ENCODE measurements at places on chromosomes 3 and 15.

DNA sequence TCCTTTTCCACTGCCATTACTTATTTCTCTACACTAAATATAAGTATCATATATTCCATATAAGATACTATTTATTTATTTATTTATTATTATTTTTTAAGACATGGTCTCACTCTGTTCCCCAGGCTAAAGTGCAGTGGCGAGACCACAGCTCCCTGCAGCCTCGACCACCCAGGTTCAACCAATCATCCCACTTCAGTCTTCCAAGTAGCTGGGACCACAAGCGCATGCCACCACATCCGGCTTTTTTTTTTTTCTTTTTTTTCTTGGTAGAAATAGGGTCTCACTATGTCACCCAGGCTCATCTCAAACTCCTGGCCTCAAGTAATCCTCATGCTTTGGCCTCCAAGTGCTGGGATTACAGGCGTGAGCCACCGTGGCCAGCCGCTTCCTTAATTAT is 56.6 kb downstream of the TP53BP1 start:
- DNase-seq, result no peak

GRCh38 chr15:58433597-58434333 is 2.0 kb downstream of the LIPC start:
- no peak for DNase-seq

- DNase-seq, result no peak
Observed at GRCh38 chr15:99209326-99209725, 40.1 kb downstream of the TTC23 start.

DNA sequence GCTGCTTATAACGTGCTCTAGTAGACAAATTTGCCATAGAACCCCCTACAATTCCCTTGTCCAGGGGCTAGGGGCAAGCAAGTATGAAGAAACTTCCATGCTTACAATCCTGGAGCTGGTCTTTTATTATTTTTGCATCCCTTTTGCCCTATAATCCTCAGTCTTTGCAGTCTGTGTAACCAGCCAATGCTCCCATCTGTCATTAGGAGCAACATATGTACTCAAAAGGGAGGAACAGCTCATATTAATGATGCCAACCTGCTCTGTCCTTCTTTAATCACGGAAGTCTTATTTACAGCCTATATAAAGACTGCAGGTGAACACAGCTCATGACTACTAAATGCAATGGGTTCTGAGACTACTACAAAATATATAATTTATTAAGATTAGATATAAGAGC is 263.3 kb downstream of the ZIC1 start:
- DNase-seq, result no peak

- DNase-seq, result no peak
Observed at GRCh38 chr3:158267015-158267414, 157.1 kb downstream of the RSRC1 start.

DNA sequence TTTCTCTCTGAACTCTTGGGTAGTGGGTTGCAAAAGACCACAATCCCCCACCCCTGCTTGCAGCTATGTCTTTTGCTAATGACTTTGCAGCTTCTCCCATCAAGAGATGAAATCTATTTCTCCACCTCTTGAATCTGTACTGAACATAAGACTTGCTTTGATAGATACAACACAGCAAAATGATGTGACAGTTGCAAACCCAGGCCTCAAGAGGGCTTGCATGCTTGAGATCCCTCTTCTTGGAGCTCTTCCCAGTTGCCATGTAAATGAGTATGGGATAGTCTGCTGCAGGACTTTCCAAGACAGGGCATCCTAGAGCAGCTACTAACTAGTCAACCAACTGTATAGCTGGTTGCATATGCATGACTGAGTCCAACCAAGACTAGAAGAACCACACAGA is 783.6 kb downstream of the PDCD6IP start:
- peak; percentile 78 for DNase-seq

GRCh38 chr3:178960181-178960580 is 111.4 kb downstream of the ZMAT3 start:
- DNase-seq, result no peak

DNA sequence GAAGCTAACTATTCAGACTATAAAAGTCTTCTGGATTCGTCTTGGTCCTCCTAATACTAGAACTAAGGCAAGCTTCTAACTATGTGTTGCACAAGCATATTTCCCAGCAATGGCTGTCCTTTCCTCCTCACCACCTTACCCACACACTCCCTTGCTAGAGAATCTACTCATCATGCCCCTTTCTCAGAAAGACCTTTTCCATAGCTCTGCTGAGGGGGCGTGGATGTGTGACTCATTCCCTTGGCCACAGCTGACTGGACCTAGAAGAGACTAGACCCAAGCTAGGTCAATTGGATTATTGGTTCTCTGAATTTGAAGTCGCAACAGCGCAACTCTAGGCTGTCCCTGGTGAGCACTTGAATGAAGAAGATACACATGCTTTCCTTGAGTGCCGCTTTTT is 47.1 kb downstream of the ERC2 start:
- DNase-seq, result no peak

DNA sequence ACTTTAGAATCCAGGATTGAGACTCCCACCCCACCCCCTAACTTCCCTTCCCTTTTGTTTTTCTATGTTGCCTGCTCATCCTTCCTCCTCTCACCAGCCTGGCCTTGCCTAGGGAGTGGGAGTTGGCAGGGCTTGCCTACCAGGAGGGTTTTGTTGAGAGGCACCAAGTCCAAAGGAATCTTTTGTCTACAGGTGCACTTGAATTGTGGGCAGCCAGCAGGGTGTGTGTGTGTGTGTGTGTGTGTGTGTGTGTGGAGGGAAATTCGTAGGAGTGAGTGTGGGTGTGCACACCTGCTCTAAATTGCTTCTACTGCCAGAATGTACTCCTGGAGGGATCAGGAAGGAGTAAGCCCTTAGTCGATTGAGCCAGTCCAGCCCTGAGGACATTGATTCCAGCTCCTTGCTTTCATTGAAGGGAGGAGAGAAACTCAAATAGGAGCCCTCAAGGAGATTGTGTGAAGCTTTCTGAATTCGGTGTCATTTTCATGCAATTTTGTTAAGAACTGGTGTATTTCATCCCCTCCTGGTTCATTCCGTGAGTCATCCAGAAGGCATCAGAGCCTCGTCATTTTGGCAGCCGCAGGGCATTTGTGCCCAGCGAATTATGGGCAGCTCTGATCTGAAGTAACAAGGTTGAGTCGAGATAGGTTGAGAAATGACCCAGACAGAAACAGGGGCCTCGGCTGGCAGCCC is 112.1 kb downstream of the SLCO3A1 start:
- no peak for DNase-seq

- no peak for DNase-seq
Observed at GRCh38 chr3:190790185-190790584, 72.3 kb downstream of the GMNC start.

GRCh38 chr3:195135917-195136316 is 135.0 kb downstream of the XXYLT1 start:
- DNase-seq, result no peak

DNA sequence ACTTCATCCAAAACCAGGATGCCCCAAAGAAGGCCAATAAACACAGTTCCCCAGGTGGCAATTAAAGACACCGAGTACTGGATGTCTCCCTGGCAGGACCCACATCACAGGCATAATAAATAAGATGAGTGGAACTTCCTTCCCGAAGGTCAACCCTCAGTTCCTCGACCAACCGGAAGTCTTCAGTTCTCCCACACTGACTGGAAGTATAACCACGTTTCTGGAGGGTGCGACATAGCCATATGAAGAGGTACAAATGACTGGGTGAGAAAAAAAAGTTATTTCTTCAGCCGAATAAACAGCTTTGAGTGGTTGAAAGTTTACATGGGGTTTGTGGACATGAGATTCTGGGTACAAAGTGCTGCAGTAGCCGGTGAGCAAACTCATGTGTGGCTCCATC is 34.6 kb upstream of the MUC13 start:
- DNase-seq, result no peak

DNA sequence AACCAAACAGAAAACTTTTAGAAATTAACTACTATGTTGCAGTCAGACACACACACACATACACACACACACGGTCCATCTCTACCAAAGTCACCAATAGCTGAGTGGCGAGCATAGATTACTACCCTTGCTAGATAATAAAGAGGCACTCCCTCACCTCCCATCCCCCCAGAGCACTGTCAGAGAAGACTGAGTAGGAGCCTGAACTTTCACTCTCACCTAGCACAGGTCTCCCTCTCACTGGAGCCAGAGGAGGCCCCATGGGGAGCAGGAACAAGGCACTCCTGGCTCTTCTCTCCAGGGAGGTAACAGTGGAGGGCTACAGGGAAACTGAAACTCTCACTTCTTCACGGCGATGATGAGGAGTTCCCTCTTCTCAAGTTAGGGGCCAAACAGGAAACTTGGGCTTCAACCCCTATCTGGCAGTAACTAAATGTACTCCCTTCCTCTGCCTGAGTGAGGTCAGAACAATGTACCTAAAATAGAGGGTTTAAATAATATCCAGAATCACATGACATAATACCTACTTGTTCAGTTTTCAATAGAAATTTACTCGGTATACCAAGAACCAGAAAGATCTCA is 975.3 kb upstream of the GBE1 start:
- DNase-seq, result no peak

DNA sequence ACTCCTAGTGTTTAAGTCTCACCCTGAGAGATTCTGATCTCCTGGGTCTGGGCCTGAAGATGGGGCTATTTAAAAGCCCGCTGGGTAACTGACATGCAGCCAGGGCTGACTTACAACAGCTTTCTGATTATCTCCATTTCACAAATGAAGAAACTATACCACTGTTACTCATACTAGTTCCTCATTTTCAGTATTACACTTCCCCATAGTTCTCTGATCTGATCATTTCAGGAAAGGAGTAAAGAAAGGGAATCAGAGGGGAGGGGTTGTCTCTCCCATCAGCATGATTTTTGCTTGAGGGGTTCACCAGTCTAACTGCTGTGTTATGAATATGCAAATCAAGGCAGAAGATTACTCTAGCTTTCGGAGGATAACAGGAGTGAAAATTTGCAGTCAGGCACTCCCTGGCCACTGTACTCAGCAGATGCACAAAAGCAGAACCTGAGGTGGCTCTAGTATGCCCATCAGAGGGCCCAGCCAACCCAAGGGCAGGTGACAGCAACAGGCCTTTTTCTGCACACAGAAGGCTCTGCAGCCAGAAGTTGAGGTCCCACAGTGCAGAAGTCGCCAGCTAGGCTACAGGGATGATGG is 59.4 kb downstream of the DAPK2 start:
- DNase-seq, result no peak

DNA sequence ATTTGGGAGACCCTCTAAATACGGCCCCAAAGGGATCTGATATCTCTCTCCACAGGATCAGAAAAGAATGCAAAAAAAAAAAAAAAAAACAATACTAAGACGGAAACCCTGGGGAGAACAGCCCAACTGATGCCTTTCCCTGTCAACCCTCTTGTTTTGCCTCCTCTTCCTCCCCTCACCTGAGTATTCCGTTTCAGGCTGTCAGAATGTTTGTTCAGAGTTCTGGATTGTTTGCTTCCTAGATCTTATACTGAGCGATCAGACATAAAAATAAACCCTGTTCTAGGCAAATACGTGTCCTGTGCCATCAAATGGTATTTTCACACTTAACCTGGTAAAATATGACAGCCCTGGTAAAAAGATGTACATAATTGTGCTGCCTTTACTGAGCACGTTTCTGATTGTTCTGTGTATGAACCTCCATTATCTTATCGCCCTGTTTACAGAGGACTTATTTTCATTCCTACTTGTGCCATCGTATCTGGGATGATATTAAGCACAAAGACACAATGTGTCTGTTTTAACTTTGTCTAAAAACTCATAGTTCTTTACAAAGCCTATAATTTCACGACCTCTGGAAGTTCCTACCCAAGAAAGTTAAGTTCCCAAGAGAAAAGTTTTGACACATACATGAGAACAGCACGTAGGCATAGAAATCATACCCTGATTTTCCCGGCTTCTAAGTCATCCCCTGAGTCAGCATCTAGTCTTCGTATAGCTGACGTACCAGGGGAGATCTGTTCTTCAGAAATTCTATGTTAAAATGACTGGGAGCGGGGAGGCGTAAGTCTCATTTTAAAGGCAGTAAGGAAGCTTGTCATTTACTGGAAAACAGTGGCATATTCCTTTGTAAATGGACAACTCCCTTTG is 856 bp downstream of the ZBTB38 start:
- no peak for DNase-seq

DNA sequence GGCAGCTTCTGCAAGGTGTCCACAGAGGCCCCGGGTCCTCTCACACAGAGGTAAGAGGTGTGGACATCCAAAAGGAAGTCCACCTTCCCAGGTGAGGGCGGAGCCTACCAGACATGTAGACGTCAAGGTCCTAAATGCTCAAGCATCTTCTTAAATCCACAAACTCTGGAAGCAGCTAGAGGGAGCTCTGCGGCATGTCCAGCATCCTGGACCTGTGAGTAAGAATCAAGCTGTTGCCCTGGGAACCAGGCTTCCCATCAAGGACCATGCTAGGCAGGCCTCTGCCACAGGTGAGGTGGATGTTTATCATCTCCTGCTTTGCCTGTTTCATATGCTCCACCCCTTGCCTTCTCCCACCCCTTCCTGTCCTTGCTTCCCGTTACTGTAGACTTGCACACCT is 368.2 kb downstream of the GABRG3 start:
- no peak for DNase-seq

- DNase-seq, result no peak
Observed at GRCh38 chr15:65409036-65409631, 13.6 kb downstream of the IGDCC4 start.

- DNase-seq, result no peak
Observed at GRCh38 chr15:73677146-73677607, 7.0 kb upstream of the CD276 start.

DNA sequence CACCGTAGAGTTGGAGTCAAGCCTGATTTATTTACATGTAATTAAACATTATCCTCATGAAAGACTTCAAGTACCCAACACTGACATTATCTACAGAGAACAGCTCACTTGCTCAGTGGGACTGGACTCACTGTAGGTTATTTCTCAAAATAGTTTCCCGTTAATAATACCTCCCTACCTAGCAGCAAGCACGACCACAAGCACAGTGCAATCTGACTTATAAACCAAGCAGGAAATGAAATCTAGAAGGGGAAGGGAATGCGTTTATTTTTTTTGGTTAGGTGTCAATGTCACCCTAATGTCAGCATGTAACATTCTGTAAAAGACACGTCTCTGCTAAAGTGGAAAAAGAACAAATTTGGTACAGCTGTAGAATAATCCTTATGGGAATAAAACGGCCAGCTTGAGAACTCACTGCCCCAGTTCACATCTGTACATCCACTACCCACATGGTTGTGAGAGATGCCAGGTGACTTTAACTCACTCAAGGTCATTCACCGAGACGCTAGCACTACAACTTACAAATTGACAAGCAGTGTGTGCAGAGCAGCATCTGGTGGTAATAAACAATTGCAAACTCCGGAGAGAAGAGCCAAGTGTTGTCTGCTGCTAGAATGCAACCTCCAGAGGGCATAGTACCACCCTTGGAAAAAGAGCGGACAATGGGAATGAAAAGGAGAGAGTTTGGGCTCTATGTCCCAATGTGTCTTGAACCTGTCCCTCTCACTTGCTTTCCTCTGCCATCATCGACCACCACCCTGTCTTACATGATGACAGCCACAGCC is 242.5 kb downstream of the CADPS start:
- DNase-seq, result no peak

GRCh38 chr3:177946497-177946896 is 589.7 kb upstream of the KCNMB2 start:
- DNase-seq, result no peak

All from DMS 273 treated with DMSO at 0.1 percent for 48 hours (cell line).